Renal cortical epithelial cell (primary cell): ENCODE measurements at places on chromosomes 7 and 10. TPM values are rescaled to one million over a fixed set of nuclear protein-coding genes. Genes with fewer than 3 reads are reported as not detected.

The LMBR1 gene
- total RNA-seq: 65.2 and 66.5 TPM in 2 replicates

The HOXA7 gene
- total RNA-seq: 1.2 and 12.0 TPM in 2 replicates

The OPALIN gene
- 0.05 TPM in 1 of 2 replicates, not detected in the other for total RNA-seq

The YWHAG gene
- 120 and 221 TPM in 2 replicates for total RNA-seq

The TRPV5 gene
- total RNA-seq: not detected in 2 replicates

The PROSER2 gene
- total RNA-seq: 60.9 and 84.9 TPM in 2 replicates

The CLDN3 gene
- total RNA-seq: 10.8 and 11.6 TPM in 2 replicates
